ENCODE measurements at places on chromosomes 1 and 21.

DNA sequence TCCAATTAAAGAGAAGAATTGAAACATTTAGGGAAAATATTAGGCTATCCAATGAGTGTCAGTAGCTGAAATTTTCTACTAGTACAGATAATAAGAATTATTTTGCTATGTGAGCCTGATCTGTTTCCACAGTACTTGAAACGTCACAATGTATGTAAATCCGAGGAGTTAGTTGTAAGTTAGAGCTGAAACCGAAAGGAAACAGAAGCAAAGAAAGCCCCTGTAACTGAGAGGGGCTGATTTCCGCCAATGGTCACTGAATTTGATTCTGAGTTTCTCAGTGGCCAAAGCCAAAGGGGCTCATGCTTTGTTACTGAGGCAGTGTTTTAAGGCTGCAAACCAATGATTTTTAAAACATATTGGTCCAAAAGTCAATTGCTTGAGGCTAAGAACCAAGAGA is 168.3 kb upstream of the DUSP10 start:
- no peak for DNase-seq

DNA sequence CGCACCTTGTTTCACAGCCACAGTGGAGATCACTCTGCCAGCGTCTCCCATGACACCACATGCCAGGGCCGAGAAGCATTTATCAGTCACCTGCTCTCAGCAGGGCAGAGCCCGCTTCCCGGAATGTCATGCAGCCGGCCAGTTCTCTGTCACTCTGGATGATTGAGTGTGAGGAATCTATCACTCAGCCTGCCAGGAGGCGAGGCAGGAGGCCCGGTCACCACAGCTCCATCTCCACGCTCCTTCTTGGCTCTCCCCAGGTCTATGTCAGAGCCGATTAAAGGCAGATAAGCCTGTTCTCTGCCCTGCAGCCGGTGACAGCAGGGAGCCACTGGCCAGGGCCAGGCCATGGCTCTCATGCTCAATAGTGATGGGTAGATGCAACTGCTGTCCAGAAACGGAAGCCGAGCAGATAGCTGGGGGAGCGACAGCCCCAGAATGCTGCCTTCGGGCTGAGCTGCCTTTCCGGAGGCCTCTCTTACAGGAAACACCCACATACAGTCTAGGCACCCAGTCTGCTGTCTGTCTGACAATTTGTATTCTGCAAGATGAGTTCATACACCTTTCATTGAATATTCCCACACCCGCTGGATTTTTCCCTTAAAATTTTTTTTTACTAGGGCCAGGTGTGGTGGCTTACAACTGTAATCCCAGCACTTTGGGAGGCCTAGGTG is 64.1 kb downstream of the ACTL8 start:
- DNase-seq, result no peak

- DNase-seq, result no peak
Observed at GRCh38 chr1:107547363-107548155, 406.7 kb downstream of the NTNG1 start.

DNA sequence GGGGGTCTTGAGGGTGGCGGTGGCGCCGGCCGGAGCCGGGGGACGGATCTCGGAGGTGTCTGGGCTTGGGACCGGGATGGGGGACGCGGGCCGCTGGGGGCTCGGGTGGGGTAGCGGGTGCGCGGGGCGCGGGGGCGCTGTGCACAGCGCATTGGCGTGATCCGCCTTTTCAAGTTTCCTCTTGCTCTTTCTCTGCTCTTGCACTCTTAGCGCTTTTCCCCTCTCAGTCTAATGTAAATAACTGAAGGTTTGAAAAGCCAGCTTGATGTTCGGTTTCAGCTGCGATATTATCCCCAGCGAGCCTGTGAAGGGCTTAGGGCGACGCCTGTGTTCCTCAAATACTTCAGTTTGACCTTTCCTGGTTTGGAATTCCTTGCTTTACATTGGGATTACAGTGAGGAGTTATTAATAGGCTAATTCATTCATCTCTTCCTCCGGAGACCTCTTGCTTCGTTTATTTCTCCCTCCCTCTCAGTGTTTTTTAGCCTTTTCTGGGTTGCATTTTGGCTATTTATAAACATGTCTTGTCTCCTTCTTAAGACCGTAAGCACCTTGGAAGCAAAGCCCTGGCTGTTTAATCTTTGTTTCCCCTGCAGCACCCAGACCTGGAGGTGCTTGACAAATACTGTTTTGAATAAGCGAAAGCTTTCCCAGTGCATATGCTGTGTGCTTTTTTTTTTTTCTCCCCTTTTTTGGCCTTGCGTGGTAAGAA is 693 bp downstream of the RAB4A start:
- DNase-seq, result peak; percentile 76

- DNase-seq, result no peak
Observed at GRCh38 chr1:119929643-119930315, 33.5 kb upstream of the ADAM30 start.

GRCh38 chr1:222394224-222394623 is 153.7 kb downstream of the HHIPL2 start:
- DNase-seq, result no peak

- no peak for DNase-seq
Observed at GRCh38 chr1:227357171-227357926, 39.1 kb upstream of the CDC42BPA start.

- DNase-seq, result no peak
Observed at GRCh38 chr1:236681219-236681618, 5.1 kb upstream of the ACTN2 start.

- DNase-seq, result no peak
Observed at GRCh38 chr1:40363721-40364120, 9.8 kb upstream of the SMAP2 start.

DNA sequence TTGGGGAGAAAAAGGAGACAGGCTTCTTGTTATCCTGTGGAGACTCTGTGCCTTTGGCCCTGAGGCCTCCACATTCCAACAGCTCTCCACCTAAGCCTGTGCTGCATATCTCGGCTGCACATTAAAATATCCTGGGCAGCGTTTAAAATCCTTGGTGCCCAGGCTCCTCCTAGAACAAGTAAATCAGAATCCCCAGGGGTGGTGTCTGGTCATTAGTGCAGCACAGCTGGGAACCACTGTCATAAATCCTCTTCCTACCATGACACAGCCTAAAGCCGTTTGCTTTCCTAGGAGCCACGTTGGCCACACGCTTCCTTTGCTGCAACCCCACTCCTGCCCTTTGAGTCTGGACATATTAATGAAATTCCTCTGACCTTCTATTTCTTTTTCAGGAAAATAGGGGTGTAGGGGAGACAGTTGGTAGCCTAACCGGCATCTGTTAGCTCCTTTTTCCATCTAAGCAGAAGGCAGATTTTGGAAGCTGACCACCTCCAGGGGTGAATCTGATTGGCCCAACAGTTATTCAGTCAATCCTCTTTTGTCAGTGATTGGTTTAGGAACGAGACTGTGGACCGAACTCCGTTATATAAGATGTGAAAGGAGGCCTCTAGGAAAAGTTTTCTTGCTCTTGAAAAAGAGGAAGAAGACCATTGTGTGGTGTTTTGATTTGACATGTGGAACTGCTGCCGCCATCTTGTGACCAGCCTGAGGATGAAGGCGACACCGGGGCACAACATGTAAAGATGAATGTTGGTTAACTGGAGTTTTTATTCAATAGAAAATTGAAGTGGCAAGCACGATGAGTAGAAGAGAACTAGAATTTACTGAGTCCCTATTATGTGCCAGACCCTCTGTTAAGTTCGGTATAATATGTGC is 41.9 kb downstream of the JUN start:
- DNase-seq, result no peak

DNA sequence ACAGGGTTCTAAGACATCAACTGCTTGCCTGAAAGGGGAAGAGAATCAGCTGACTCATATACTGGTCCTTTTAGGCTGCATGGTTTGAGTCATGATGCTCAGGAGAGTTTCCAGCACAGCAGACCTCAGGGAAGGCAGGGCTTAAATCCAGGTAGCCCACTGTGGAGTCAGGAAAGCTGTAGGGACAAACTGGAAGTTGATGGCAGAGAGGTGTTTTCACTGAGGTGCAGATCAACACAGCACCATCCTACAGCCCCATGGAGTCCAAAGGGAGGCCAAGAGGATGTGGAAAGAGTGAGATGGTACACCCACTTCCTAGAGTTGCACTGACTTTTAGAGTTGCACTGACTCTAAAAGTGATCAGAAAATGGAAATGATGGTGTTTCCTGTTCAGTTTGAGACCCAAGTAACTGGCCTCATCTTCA is 252.4 kb upstream of the DUSP10 start:
- DNase-seq, result no peak

- no peak for DNase-seq
Observed at GRCh38 chr1:21338573-21339355, 48.5 kb upstream of the ECE1 start.

GRCh38 chr1:12075195-12076114 is 12.4 kb downstream of the TNFRSF8 start:
- no peak for DNase-seq

GRCh38 chr21:25956993-25957714 is 213.4 kb downstream of the APP start:
- no peak for DNase-seq

DNA sequence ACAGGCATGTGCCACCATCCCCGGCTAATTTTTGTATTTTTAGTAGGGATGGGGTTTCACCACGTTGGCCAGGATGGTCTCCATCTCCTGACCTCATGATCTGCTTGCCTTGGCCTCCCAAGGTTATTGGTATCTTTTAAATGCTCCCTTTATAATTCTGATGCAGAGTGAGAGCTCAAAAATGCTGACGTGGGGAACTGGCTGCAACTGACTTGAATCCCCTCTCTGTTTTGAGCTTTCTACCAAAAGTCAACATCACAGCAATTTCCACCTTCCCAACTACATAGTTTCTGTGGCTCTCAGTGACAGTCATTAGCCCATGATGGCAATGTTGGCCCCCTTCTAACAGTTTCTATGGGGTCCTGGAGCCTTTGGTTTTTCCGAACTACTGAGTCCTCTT is 268.2 kb upstream of the FOXD3 start:
- no peak for DNase-seq

DNA sequence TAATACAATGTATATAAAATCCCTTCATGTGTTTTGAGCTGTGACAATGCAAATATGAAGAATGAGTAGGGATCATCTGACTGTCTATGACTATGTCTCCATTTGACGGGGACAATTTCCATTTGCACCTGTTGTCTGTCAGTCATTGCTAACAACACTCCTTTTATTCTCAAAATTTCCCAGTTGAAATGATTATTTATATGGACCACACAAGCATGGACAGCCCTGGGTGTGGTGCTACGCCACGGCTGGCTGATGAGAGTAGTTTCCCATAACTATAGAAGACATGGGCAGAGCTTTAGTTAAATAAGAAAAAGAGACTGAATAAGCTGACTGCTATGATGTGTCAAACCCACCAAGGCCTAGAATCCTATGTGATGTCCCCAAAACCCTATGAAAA is 135.8 kb downstream of the MAP3K21 start:
- DNase-seq, result no peak

DNA sequence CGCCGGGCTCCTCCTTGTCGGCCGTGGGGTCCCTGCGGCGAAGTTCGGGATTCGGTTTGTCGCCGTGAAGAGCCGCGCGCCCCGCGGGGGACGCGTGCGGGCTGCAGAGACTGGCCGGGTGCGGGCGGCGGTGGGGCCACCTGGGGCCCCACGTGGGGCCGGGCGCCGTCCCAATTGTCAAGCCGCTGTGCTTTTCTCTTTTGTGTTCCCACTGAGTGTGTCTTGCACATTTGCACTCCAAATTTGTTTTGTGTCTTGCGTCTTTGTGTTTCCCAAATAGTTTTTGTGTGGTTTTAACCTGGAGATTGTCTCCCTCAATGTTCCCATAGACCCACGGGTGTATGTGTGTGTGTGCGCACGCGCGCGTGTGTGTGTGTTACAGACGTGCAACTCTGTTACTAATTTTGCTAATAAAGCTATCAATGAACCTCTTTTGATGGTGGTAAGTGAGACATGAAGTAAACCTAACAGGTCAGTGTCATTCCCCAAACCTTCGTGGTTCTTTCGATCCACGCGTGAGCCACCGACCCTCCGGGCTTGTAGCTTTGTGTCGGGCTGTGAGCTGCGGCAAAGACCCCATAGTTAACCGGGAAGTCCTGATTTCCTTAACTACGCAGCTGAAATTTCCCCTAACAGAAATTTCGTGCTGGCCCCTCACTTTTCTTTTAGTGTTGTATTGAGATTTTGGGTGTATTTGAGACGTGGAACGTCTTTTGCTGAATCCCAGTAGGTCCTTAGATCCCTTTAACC is 708 bp downstream of the PRDM2 start:
- no peak for DNase-seq

GRCh38 chr21:16363518-16363917 is 633.7 kb downstream of the USP25 start:
- no peak for DNase-seq

GRCh38 chr1:230900984-230901383 is 32.7 kb upstream of the C1orf198 start:
- no peak for DNase-seq

DNA sequence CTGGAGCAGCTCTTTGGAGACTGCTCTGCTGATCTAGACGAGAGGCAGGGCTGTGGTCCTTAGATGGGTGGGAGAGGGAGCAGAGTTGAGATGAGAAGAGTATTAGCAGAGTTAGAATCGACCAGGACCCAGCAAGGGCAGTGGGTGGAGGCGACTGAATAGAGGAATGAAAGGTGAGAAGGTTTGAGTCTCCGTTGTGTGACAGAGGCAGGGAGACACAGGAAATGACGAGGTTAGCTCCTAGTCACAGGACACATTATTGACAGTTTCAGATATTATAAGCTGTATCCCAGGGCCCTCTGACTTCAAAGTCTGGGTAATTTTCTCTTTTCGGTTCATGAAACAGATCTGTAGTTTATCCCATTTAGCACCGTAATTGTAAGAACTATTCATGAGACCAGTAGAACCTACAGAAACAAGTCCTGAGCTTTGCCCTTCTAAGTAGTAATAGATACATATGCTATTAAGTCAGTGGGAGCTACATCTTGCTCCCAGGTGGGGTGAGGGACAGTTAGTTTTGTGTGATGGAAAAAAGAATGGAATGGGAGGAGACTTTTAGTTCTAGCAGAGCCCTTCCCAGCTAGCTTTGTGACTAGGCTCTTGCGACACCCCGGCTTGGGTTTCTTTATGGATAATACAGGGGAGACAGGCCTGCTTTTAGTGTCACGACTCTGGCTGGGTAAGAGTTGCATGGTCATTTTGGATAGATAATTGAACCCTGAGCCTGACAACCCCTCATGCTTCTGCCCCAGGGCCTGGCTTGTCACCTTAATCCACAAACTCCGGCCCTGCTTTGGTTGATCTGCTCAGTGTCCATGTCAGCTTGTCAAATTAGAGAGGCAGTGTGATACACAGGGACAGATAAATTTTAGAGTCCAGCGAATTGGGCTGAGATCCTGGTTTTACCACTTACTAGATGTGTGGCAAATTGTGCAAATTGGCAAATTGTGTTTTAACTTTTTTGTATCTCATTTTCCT is 70.2 kb downstream of the UCK2 start:
- DNase-seq, result no peak
